ENCODE measurements at places on chromosomes 2 and 18.

DNA sequence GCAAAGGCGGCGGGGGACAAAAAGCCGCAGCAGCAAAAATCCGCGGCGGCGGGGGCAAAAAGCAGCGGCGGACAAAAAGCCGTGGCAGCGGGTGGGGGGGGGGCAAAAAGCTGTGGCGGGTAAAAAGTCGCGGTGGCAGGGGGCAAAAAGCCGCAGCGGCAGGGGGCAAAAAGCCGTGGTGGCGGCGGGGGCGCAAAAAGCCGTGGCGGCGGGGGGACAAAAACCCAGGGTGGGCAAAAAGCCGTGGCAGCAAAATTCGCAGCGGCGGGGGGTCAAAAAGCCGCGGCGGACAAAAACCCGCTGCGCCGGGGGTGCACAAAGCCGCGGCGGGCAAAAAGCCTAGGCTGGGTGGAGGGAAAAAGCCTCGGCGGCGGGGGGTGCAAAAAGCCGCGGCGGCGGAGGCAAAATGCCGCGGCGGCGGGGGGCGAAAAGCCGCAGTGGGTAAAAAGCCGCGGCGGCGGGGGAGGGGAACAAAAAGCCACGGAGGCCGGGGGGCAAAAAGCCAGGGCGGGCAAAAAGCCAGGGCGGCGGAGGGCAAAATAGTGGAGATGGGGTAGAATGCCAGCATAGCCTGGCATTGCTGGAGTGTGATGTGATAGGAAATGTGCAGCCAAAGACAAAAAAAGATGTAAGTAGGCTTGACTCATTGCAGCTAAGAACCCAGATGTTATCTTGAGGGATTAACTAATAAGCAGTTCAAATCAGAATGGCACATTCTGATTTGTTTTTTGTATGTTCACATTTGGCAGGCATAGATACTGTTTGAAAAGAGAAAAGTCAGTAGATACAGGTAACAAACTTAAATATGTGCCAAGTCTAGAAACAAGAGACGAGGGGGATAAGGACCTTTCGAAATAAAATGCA is 1076.3 kb downstream of the RPIA start:
- no peak for DNase-seq

- no peak for DNase-seq
Observed at GRCh38 chr2:150911766-150912280, 349.8 kb downstream of the RBM43 start.

GRCh38 chr18:22342625-22343024 is 75.1 kb downstream of the CTAGE1 start:
- DNase-seq, result no peak

GRCh38 chr2:218089259-218089658 is 20.2 kb downstream of the RUFY4 start:
- no peak for DNase-seq

GRCh38 chr2:101883860-101884259 is 107.9 kb upstream of the IL1R2 start:
- DNase-seq, result no peak

DNA sequence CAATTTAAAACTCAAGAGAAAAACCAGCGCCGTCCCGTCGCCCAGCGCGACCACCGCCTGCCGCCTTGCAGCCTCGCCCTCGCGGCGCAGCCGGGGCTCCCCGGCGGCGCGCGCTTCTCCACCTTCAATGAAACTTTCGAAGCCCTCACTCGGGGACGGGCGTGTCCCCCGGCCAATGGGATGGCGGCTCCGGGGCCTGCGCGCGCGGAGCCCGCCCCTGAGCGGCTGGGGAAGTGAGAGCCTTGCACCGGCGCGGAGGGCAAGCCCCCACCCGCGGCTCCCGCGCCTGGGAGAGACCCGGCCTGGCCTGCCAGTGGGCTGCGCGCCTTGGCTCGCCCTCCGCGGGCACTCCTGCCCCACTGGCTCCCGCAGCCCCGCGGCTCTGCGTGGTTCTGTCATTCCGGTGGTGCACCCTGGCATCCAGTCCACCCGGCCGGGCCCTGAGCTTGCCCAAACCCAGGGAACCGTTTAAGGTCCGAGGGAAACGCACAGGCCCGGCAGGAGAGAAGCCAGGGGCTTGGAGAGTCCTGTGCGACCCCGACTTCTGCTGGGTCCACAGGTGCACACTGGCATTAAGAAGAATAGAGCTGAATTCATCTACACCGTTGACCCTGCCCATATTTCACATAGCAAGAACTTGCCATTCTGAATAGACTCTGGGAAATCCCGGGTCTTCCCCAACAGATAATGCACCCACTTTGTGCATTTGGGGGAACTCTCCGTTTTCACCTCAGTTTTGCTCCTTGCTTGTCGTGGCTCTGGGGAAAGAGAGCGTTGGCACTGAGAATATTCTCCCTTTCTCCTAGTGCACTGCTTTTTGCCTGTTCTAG is at the start of gene PIEZO2:
Gene PIEZO2 (minus strand): TSS at position 129 of the 830 bp plus-strand sequence. CDS start 981 bp downstream, outside the sequence.
- no peak for DNase-seq

GRCh38 chr2:62539606-62540407 is 33.8 kb upstream of the TMEM17 start:
- DNase-seq, result no peak

DNA sequence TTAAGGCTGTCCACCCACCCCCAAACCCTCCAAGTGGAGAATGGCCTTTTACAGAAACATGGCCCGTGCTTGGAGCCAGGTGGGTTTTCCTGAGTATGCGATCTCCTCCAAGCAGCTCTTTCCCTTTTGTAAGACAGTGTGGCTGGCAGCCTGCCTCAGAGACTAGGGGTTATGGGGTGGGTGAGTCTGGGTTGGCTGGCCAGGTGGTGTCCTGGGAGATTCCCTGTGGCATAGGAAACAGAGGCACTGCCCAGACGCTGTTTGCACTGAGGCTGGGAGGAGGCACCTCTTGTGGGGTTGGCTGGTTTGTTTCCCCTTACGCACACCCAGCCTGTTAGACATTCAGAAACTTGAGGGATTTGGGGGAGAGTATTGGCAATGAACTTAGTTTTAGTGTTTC is 82.3 kb upstream of the MCFD2 start:
- DNase-seq, result no peak

DNA sequence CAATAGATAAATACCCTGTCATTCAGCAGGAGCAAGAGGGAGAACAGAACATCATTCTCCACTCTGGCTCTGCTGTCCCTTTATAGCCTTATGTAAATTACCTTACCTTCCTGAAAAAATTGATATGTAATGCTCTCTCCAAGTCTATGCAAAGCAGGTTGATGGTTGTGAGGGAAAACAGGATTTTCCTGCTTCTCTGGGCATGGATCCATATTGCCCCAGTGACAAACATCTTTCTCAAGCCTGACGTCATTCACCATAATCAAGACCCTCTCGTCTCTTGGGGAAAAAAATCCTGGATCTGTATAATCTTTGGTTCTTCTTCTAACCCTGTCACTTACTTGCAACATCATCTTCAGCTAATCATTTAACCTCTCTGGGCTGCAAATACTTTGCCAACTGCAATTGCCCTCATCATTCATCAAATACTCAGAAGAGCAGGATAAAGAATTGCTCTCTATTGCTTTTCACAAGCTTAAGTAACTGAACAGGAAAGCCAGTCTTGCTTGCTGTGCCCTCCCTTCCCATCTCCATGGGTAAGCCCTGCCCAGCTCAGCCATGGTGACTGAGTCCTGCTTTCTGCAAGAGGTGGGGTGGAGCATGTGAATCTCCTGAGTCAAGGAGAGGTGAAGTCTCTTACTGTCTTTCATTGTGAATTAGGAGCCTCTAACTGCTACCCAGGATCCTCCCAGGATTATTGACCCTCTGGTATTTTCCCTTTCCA is 123.7 kb upstream of the KLF7 start:
- DNase-seq, result no peak

Data from 8988T (cell line).